Activated B cell treated with CpG ODN at 0.5 μM for 24 hours (primary cell): ENCODE measurements at places on chromosomes 3 and 15.

GRCh38 chr3:59968513-59969045 is 918.8 kb upstream of the CFAP20DC start:
- no peak for DNase-seq

GRCh38 chr15:79549196-79549595 is 117.1 kb downstream of the MINAR1 start:
- no peak for DNase-seq

DNA sequence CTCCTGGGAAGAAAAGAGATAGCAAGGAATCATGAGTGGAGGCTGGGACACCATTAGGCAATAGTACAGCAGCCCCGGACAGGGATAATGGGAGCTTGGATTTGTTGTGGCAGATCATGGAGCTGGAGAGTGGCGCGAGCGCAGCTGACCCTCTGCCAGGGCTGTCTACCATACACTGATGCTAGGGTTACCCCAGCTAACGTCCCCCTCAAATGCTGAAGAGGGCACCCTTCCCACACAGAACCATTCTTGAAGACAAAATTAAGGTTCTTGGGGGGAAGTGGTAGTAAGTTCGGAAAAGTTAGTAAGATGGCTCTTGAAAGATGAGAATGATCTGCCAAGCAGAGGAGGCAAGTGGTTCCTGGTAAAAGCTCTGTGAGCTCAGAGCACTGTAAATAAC is 61.1 kb downstream of the ST3GAL6 start:
- no peak for DNase-seq

- DNase-seq: no peak
Measured at GRCh38 chr3:53238051-53238850, 17.6 kb downstream of the TKT start.

DNA sequence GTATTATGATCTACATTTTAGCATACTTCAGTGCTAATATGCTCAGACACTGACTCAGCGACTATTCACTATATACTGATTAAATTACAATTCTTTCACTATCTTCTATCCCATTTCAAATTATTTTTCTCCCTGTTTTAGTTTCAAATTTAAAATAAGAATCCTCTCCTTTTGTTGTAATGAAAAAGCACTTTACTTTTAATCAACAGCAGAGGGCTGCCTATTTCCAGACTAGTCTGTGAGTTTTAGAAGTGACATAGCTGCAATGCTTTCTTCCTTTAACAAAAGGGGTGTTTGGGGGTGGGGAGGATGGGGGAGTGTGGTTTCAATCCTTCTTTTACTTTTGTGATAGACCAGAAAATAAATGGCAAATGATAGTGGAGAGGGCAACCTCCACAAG is 2.4 kb downstream of the NEDD4 start:
- no peak for DNase-seq

GRCh38 chr3:67418426-67419217 is 235.8 kb downstream of the SUCLG2 start:
- DNase-seq: no peak

DNA sequence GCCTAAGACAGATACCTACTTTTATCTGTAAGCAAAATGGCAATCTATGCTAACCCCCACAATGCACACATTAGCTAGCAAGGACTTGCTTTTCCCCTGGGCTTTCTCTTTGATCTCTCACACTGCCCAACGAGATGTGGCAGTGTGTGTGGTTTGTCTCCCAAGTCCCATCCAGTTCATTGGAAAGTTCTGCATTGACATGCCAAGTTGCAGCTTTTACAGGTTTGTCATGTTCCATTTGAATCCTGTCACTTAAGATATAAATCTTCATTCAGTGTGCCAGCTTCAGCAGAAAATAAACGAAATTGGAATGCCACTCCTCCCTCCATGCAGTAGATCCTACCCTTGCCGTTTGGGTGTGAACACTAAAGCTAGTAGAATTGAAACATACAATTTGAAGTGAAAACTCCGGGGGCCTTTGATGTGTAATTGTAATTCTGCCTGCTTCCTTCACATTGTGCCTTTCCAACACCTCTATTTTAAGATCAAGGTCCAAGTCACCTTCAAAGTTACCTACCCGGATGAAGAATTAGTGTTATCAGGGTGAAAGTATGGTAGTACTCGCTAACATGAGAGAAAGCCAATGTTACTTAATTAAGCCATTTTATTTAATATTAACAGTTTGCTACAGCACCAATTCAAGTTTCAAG is 130.9 kb upstream of the BHLHE40 start:
- DNase-seq: no peak

DNA sequence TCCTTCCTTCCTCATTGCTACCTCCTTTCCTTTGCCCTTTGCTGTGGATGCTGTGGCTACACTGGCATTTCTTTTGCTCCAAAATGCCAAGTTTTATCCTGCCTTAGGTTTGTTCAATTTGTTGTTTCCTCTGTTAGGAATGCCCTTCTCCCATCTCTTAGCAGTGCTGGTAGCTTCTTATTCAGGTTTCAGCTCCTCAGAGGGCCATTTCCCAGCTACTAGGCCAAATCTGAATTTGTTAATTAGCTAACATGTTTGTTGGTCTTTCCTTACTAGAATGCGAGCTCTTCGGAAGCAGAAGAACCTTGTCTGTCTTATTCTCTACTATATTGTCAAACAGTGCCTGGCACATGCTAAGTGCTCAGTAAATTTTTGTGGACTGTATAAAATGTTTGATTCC is 11.0 kb downstream of the MAPK6 start:
- DNase-seq: no peak

DNA sequence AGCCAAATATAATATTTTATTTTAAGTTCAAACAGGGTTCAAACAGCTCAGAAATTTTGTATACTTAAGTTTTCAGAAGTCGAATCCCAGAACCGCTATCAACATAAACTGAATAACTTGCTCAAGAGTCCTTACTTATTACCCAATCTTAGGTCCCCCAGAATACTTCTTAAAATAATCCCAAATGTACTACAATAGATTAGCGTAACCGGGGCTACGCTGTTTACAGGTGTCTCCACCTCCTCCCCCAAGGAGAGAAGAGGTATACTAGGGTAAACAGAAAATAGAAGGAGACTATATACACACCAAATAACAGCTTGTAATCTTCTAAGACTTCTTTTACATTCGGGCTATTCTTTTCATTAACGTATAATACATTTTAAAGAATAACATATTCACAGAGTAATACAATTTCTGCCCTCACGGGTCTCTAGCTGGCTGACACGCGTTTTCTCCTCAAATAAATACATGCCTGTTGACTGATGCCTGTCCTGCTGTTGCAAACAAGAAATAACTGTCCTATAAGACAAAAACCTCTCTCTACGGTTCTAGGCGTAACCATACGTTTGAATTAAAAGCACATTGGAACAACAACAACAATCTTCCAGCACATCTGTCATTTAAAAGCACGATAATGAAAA is 1.3 kb downstream of the DENND4A start:
- no peak for DNase-seq

DNA sequence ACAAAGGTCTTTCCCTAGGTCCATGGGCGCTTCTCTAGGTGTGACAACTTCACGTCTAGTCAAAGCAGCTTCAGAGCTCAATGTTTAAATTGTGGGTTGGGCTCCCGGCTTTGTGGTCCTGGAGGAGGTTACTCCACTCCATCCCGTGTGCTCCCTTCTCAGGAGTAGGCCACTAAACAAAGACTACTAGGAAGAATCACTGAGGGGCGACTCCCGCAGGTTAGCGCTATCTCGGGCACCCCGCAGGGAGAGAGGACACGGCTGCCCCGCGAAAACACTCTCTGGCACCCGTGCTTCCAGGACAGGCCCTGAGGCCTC is 500 bp downstream of the PARP6 start:
- DNase-seq: no peak
